ENCODE measurements at places on chromosomes 1 and 21.

DNA sequence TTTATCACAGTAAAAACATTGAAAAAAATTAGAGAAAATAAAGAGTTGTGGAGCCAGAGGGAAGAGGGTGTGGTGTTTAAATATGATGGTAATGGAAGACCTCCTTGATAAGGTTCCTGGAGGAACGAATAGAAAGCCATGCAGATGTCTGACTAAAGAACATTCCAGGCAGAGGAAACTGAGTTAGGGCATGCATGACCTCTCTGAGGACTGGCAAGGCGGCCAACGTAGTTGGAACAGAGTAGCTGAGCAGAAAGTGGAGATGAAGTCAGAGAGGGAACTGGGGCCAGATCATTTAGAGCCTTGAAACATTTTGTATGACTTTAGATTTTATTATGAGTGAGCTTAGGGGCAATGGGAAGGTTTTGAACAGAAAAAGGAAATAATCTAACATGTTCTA, 377.5 kb downstream of the HLX start:
- DNase-seq: no peak

GRCh38 chr1:148160048-148160342, 7.9 kb upstream of the NBPF11 start:
- no peak for DNase-seq

DNA sequence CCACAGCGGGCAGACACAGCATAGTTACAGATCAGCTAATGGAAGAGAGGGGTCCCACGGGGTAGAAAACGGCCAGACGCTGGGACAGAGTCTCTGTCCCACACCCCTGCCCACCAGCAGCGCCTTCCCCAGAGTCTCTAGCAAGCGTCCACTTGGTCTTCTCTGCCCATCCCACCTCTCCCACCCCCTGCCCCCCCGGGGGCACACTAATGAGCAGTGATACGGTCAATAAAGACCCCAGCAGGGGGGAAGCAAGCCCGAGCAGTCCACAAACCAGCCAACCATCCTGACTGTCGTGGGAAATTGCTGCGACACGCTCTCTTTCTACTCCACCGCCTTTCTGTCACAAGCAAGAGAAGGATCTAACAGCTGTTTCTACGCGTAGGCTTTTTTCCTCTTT, 374.7 kb downstream of the NPHP4 start:
- DNase-seq: no peak

DNA sequence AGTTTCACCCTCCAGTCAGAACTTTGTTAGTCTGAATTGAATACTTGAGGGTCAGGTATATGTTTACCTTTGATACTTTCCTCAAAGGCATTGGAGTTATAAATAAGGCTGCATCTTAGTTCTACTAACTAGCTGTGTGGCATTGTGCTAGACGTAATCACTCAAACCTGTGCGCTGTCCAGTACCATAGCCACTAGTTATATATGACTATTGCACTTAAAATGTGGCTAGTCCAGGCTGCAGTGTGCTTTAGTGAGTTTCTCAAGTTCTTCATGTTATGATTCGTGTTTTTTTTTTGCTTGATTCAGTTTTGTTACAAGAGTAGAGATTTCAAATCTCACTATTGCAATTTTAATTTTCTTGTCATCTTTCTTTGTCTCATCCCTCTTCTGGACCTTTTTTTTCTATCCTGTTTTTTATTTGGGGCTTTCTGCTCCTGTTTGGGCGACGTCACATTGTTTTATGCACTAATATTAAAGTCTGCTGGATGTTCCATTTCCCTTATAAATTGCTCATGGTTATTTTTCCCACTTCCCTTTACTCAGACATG, 5.7 kb downstream of the MAN1A2 start:
- no peak for DNase-seq

DNA sequence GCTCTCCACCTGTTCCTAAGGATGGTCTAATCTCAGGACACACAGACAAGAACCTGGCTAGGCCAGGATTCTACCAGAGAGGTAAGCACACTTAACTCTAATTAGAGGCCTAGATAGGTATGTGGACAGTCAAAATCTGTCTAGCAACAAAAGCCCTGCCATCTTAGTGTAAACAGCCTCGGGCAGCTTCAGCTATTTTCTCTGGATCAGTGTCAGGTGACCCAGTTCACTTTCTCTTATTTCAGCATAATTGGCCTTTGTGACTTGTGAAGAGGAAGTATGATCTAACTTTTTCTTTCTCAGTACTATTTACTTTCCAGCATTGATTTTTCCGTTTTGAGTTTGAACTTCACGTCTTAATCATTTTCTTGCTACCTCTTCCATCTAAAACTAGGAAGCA, 217.7 kb downstream of the CRB1 start:
- no peak for DNase-seq

DNA sequence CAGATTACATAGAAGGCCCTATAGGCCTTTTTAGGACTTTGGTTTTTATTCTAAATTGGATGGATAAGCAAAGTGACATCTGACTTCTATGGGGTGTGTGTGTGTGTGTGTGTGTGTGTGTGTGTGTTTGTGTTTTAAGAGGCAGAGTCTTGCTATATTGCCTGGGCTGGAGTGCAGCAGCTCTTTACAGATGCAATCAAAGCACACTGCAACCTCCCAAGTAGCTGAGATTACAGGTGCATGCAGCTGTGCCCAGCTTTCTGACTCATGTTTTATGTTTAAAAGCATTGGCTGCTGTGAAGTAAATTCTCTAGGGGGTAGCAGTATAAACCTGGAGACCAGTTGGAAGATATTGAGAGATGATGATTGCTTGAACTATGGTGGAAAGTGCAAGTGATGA, 12.4 kb upstream of the EVI5 start:
- DNase-seq: no peak

- no peak for DNase-seq
Observed at GRCh38 chr1:218695525-218695924, 350.4 kb downstream of the TGFB2 start.

GRCh38 chr1:111656086-111657017, 36.8 kb downstream of the RAP1A start:
- no peak for DNase-seq

GRCh38 chr1:43743206-43743605, 35.9 kb downstream of the ST3GAL3 start:
- DNase-seq: no peak

- no peak for DNase-seq
Observed at GRCh38 chr1:178530037-178530402, 17.1 kb downstream of the TEX35 start.

- DNase-seq: peak; percentile 41
Observed at GRCh38 chr1:204685236-204686006, at the start of gene LRRN2. Gene LRRN2 (minus strand): TSS chr1:204685738. CDS start chr1:204619992, 65,746 bp downstream.

GRCh38 chr1:104629589-104629988, 879.9 kb downstream of the AMY1C start:
- DNase-seq: no peak

- DNase-seq: no peak
Observed at GRCh38 chr1:176670853-176671252, 207.9 kb downstream of the PAPPA2 start.

- no peak for DNase-seq
Observed at GRCh38 chr21:42069843-42070242, 1.3 kb upstream of the UMODL1 start.

- DNase-seq: no peak
Observed at GRCh38 chr1:230109895-230110667, 43.0 kb downstream of the GALNT2 start.

GRCh38 chr1:161439280-161440232, 65.7 kb upstream of the FCGR2A start:
- no peak for DNase-seq

- DNase-seq: no peak
Observed at GRCh38 chr1:113674591-113674990, 84.7 kb downstream of the PHTF1 start.

DNA sequence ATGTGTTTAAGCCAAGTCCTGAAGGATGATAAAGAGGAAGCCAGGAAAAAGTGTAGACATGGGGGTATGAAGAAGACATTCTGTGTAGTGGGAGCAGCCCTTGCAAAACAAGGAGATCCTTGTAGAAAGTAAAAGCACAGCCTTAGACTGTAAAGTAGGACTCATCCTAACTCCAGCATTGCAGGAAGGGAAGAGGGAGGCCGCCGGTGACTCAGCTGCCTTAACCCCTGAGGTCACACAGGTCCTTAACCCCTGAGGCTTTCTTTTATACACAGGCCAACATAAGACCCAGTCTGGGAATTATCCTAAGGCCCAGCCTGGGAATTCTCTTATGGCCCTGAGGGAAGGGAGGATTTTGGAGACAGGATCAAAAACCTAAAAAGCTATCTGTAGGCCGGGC, 18.0 kb downstream of the PGM1 start:
- DNase-seq: no peak

DNA sequence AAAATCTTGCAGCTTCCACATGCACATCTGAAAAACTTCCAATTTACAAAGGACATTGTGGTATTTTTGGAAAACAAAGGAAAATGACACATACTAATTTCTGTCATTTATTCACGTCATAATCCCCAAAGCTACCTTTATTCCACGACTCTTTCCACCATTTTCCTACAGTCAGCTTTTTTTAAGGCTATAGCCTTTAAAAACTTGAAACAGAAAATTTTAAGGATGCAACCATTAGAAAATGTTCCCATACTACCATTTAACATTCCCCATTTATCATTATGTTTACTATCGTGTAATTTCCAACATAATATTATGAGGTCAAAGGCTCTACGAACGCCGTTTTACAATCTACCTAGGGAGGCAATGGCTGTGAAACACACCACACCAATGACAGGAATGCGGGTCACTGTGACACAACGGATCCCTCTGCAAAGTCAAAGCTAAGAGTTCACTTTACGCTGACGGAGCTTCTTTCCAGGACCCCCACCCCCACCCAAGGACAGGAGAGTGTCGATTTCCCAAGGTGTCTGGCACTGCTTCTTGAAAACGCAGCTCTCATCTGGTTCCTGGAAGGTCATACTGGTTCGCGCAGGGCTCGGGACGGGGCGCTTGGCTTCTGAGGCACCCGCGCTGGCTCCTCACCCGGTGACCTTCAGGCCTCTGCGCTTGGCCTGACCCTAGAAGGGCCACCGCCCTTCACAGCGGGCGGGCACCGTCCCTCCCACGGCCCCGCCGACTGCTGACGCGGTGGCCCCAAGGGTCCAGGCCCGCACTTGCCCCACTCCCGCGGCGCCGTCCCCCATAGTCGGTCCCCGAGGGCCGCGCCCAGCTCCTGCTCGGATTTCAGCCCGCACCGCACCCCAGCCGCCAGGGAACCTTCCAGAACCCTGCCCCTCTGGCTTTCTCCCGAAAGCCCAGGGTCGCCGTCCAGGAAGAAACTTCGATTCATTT, 50.5 kb upstream of the ATF3 start:
- DNase-seq: peak; percentile 75

- no peak for DNase-seq
Observed at GRCh38 chr1:94553323-94553730, 11.8 kb upstream of the F3 start.

DNA sequence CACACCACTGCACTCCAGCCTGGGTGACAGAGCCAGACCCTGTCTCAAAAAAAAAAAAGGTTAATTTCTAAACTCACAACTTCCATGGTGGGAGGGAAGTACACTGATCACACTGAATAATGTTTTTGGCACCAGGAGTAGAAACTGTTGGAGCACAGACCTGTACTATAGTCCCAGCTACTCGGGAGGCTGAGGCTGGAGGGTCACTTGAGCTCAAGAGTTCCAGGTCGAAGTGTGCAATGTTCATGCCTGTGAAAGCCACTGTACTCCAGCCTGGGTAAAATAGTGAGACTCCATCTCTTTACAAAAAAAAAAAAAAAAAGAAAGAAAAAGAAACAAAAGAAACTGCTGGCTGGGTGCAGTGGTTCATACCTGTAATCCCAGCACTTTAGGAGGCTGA, 35.3 kb downstream of the TMEM50B start:
- DNase-seq: no peak

DNA sequence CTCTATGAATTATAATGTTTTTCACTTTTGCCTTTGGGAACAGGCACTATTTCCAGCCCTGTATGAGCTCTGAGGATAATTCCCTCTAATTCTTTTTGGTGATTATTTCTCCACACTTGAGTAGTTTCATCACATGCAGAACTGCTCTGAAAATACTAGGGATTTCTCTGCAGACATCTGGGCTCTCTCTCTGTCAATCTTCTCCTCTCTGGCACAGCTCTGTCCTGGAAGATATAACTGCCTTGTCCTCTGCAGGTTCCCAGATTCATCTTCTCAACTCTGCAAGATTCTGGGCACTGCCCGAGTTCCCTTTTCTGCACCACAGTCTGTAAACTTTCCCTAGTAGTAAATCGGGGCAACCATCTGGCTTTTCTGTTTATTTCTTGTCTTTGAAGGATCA, 131.3 kb upstream of the FMN2 start:
- no peak for DNase-seq

DNA sequence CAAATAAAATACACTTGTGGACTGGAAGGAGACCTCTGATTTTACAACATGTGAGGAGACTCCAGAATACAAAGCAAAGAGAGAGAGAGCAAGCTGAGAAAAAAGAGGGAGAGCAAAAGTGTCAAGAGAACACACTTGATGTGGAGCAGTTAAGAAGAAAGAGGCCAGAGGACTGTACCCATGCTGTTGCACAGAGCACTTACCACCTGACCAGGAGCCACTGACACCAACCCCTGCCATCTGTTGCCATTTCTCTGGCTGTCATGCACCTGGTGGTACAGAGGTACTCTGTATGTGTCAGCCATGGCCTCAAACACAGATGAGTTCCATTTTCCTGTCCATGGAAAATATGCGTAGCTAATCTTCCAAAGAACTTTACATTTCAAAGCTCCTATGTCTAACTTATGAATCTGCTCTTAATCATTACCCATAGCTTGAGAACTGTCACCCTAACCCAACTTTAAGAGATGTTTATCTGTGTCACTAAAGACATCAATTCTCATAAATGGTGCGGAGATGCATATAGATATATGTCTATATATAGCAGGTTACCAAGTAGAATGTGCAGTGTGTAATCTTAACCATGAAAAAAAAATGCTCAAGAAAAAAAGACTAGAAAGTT, 32.8 kb upstream of the ABCD3 start:
- DNase-seq: no peak

DNA sequence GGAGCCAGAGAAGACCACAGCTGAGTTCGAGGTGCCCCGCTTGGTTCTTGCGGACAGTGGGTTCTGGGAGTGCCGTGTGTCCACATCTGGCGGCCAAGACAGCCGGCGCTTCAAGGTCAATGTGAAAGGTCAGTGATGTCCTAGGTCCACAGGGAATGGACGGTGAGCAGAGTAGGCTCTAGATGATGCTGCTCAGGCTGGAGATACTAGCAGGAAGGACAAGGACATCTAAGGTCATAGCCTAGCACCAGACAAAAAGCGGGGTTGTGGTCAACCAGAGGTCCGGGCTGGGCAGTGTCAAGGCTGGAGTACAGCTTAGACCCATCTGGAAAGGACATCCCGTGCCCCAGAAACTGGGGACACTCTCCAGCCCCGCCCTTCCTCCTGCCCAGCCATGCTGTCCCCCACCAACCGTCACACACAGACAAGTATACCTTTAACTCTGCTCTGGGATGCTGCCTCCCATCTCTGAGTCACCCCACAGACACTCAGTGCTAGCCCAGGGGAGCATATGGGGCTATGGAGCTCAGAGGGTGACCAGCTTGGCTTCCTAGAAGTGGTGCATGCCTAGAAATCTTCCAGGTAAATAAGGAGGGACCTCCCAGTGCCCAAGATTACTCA, 8.7 kb downstream of the TIE1 start:
- no peak for DNase-seq

All from left hindlimb (tissue), 1 donor.